ENCODE measurements at places on chromosomes 2 and 18.

DNA sequence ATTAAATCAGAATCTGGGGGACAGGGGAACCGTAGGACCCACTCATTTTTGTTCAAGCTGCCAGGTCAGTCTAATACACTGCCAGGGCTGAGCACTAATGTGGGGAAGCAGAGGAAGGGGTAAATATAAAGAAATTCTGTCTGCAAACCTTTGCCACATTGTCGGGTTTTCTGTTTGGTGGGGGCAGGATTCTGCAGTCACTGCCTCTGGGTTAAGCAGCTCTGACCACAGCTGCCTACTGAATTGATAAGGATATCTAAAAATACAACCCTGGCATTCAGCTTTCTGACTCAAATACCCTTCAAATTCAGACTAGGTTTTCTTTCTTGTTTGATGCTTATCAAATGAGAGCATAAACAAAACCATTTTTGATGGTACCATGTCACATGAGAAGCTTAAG, 6.0 kb downstream of the DNER start:
- DNase-seq: no peak

- no peak for DNase-seq
Observed at GRCh38 chr2:129191530-129191929, 787.9 kb upstream of the RAB6C start.

DNA sequence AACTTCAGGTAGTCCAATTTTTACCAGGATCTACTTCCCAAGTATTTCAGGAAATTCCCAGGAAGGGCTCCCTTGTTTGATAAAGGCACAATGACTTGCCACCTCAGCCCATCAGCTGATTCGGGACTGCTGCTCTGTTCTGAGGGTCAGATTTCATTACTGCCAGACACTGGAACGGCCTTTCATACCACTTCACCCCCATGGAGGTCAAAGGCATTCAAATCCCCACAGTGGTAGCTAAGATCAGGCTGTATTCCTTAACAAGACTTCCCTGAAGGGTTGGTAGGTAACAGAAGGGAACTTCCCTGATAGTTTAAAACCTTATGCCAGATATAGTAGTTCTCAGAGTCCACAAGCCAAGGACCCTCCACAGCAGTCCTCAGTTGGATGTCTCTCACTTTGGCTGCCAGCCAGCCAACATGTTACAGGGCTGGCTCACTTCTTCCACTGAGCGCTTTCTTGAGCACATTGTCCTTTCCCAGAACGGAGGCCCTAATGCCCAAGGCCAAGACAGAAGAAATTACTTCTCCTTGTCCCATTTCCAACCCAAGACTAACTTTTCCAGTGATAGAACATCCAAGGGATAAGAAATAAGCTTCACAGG, 40.0 kb upstream of the GLS start:
- DNase-seq: no peak

GRCh38 chr2:107775211-107775610, 51.5 kb upstream of the RGPD4 start:
- no peak for DNase-seq

- DNase-seq: no peak
Observed at GRCh38 chr2:150138587-150138986, 348.9 kb downstream of the RND3 start.

DNA sequence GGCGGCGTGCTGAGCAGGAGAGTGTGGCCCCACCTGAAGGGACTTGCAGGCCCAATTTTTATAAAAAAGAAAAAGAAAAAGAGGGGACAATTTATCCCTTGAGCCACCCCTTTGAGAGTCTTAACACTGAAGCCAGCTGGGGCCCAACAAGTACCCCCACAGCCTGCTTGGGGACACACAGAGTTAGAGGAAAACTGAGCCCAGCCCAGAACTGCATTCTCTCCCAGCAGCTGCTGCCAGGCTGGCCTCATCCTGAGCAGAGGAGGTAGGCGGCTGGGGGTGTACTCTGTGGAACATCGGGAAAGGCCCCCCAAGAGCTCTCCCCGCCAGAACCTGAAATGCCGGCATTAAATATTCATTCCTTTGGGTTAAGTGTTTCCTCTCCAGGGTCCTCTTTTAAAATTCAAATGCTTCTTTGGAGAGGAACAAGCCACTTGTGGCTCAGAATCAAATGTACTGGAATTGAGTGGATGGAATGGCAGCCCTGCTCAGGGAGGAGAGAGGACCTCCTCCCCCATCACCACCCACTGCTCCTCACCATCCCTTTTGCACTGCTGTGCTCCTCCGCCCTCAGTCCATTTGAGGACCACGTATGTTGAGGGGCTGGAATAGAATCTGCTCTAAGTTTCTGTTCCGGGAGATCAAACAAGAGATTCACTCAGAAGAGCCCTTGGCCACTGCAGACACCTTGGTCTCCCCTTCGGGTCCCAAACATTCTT, 45.6 kb downstream of the C1QL2 start:
- no peak for DNase-seq

GRCh38 chr2:135132314-135132713, 80.2 kb downstream of the RAB3GAP1 start:
- no peak for DNase-seq

DNA sequence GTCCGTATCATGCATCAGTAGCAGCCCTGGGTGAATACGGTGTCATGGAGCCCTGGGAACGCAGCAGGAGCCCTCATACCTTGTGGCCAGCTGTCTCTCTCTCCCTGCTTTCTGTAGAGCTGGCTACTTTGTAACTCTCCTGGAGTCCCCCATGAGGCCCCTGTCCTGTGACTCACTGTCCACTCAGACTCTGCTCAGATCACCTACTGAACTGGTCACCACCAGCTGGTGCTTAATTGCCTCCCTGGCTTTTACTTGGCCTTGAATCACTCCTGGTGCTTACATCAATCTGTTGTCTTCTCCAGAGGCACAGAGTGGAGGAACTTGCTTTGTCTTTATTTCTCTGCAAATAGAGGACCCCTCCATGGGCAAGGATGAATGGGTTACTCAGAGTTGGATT, 172.7 kb downstream of the HRH4 start:
- DNase-seq: no peak

- peak; percentile 23 for DNase-seq
Observed at GRCh38 chr18:75246721-75247610, 36.4 kb downstream of the TSHZ1 start.

DNA sequence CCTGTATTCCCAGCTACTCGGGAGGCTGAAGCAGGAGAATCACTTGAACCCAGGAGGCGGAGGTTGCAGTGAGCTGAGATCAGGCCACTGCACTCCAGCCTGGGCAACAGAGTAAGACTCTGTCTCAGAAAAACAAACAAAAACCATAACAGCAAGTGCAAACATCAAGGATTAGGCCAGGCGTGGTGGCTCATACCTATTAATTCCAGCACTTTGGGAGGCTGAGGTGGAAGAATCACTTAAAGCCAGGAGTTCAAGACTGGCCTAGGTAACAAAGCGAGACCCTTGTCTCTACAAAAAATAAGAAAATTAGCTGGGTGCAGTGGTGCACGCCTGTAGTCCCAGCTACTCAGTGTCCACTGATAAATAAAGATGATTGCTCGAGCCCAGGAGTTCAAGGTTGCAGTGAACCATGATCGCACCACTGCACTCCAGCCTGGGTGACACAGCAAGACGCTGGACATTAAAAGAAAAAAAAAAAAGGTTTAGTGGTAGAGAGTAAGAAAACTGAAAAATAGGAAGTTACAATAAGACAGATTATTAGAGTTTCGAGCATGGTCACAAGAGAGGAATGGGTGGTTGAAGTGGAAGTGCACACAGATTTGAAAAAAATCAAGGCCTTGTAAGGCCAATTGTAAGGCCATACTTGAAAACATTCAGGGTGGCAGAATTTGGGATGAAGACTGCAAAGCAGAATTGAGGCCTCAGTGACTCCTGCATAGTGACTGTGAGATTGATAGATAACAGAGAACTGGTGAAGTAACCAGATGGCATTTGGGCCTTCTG, 6.4 kb upstream of the KCMF1 start:
- no peak for DNase-seq

- no peak for DNase-seq
Observed at GRCh38 chr18:55577812-55578539, 10.0 kb downstream of the TCF4 start.

DNA sequence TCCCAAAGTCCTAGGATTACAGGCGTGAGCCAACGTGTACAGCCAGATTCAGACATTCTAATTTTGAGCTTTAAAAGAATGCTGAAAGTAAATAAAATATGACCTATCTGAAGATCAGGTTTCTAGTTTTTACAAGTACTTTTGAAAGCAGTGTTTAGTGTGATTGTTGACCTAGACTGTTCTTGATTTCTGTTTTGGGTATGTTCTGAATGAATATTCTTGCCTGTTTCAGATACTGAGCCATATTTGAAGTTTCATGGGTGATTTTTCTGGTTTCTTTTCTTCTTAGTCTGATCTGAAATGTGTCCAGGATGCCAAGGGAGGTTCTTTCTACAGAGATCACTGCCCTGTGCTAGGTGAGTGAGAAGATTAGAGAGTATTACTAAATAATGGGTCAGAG, 37.2 kb downstream of the MIB1 start:
- DNase-seq: no peak

DNA sequence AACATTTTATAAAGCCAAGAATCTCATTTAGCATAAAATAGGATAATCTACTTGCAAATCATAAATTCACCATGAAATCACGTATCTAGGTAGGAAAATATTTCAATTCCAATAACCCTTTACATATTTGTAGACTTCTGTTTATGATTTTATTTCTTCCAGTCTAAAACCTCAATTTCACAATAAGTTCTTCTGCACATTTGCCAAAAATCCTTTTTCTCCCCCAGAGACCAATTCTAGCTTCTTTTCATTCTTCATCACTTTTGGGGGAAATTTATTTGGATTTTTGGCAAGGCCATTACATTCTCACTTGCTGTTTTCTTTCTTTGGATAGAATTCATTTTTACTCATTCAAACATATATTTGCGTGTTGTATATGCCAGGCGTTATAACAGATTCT, 86.8 kb downstream of the SPRED2 start:
- peak; percentile 28 for DNase-seq

- DNase-seq: no peak
Observed at GRCh38 chr2:77336013-77336412, 186.2 kb downstream of the LRRTM4 start.

DNA sequence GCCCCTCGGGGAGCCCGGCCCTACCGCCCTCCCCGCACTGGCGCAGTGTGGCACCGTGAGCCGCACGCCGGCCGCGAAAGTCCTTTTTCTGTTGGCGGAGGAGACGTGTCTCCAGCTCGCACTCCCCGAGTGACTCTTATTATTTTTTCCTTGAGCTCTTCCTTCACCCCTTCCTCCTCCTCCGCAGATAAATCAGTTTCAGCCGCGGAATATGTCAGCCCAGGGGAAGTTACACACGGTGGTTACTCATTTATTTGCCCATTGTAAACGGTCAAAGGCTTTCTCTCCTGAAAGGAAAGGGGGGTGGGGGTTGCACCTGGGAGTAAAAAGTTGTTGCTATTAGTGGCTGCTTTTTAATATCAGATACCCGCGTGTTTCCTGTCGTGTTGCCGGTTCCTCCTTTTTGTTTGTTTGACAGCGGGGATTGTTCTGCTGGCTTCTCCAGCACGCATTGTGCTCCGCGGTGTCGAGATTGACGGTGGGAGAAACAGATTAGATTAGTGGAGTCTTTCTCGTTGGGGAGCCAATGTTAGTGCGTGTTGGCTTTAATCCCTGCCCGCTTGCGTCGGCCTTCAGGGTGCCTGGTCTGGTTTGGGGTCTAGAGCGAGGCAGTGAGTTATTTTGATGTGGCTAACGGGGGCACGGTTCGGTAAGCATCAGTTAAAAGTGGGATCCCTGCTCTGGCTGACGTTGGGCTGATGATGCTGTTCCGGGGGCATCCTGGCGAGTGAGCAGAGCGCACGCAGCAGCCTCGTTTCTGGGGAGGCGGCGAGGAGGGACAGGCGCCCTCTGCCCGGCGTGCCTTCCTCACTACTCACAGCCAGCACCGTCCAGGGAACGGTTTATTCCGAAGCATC, 1.6 kb downstream of the CRIM1 start:
- peak; percentile 49 for DNase-seq

- DNase-seq: no peak
Observed at GRCh38 chr2:101349893-101350662, 37.2 kb downstream of the CREG2 start.

DNA sequence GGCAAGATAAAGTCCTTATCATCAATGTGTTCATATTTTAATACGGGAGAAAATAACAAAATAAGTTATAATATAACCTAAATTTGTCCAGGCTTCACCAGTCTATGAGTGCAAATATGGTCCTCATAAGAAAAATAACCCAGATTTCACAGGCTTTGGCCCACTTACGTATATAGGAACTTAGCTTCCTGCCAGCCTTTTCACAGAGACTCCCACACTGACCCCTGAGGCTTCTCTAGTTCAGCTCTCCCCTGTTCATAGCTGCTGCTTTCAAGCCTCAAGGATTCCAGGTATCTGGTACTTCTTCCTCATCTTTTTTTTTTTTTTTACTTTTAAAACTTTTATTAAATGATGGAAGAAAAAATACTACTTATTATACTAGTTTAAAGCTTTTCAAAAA, 74.9 kb upstream of the PELI1 start:
- no peak for DNase-seq

DNA sequence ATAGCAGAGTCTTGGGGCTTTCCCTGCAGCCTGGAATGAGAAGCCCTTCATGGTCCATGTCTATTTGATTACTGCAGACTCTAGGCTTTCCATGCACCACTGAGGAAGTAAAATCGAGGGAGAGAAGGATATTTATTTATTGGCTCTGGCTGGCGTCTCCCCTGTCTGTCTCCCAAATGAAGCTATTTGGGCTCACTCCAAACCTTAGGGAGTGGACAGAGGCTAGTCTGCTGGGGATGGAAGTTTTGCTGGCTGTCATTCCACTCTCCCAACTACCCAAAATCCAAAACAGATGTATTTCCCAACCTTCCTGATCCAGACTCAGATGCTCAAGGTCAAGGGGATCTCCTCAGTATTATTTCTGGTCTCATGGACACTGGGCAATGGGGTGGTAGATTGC, 33.7 kb downstream of the TMEM17 start:
- no peak for DNase-seq

GRCh38 chr2:46537046-46537445, 57.7 kb downstream of the TMEM247 start:
- DNase-seq: no peak

GRCh38 chr2:18703555-18703954, 114.2 kb upstream of the NT5C1B start:
- DNase-seq: no peak

- peak; percentile 61 for DNase-seq
Observed at GRCh38 chr18:73365018-73365417, 497.2 kb upstream of the NETO1 start.

DNA sequence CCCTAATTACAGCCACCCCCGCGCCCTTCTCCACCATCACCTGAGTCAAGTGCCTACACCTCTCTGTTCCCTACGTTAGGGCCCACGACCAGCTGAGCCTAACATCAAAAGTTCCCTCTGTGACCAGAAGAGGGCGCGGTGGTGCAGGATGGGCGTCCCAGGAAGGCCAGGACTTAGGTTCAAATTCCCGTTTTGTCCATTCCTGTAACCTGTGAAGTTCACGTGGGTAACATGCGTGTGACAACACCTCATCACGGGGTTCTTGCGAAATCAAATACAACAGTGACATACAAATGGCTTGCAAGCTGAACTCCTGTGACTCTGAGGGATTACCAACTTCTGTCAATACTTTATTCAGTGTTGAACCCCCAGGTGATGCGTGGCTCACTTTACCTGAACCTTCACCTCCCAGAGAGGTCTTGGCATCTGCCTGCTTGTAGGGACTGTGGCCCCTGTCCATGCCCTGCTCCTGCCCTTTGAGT, 207.9 kb downstream of the ARL4C start:
- DNase-seq: no peak

All from fibroblast of the conjunctiva (primary cell).